ENCODE measurements at places on chromosomes 12 and 14.

- no peak for DNase-seq
Observed at GRCh38 chr14:90556012-90556477, 159.2 kb downstream of the CALM1 start.

- DNase-seq = no peak
Observed at GRCh38 chr12:66196806-66197205, 7.8 kb downstream of the IRAK3 start.

DNA sequence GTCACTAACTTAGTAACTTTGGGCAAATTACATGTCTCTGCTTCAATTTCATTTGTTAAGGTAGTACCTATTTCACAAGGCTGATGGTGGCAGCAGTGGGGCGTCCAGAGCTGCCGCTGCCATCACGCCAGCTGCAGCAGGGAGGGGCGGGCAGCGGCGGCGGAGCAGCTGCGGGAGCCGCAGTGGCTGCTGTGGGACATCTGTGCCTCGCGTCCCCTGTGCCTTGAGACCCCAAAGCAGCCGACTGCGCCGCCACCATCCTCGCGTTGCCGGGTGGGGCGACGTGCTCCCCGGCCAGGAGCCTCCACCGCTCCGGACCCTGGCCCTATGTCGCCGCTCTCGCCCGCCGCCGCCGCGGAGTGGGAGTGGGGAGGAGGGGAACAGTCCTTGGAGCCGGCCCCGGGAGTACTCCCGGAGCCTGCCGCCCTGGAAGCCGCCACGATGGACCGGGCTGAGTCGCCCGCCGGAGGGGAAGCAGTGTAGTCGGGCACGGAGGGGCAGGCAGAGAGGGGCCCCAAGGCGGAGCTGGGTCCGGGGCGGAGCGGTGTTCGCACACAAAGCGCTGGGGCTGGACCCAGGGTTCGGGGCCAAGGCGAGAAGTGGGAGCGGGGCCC lies 51.4 kb downstream of the A2M start:
- peak; percentile 42 for DNase-seq

GRCh38 chr12:104605685-104606084 lies 148.9 kb downstream of the CHST11 start:
- no peak for DNase-seq

- DNase-seq = no peak
Observed at GRCh38 chr12:93149229-93149628, 220.1 kb upstream of the EEA1 start.

- no peak for DNase-seq
Observed at GRCh38 chr14:20802341-20803084, at the start of gene RNASE1. RNASE1 (minus strand) TSS chr14:20802844; CDS start chr14:20802068, 776 bp downstream.

DNA sequence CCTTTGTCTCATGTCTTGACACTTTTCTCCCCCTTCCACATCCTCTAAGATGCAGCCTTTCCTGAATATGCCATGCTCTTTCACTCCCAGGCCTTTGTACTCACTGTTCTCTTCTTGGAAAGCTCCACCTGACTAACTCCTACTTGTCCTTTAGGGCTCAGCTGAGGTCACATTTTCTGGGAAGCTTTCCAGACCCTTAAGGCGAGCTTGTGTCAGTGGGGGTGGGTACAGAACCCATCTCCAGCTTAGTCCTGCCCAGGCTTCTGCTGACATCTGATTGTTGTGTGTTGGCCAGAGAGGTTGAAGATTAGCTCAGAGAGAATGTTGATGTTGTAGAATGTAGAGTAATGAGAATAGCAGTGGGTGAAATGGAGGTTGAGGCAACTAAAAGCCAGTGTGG lies 2.9 kb upstream of the TSFM start:
- no peak for DNase-seq

DNA sequence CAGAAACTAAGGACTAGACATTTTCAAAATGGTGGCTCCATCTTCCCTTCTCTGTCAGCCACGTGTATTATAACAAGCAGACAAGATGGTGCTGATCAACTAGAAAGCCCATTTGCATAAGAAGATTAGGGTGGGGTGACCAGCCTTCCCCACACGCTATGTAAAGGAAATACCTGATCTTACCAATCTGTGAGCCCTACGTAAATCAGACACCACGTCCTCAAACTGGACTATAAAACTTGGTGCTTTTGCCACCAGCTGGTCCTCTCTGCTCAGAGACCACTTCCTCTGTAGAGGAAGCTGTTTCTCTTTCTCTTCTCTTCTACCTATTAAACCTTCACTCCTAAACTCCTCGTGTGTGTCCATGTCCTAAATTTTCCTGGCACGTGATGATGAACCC lies 101.1 kb upstream of the PLEKHG7 start:
- no peak for DNase-seq

DNA sequence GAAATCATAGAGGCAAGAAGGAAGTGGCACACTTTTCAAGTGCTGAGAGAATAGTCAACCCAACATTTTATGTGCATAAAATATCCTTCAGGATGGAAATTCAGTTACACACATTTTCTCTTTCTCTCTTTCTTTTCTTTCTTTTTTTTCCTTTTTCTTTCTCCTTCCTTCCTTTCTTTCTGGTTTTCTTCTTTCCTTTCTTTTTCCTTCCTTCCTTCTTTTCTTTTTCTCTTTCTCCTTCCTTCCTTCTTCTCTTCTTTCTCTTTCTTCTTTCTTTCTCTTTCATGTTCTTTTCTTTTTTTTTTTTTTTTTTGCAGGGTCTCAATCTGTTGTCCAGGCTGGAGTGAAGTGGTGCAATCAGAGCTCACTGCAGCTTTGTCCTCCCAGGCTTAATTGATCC lies 38.7 kb upstream of the OR5AU1 start:
- no peak for DNase-seq

DNA sequence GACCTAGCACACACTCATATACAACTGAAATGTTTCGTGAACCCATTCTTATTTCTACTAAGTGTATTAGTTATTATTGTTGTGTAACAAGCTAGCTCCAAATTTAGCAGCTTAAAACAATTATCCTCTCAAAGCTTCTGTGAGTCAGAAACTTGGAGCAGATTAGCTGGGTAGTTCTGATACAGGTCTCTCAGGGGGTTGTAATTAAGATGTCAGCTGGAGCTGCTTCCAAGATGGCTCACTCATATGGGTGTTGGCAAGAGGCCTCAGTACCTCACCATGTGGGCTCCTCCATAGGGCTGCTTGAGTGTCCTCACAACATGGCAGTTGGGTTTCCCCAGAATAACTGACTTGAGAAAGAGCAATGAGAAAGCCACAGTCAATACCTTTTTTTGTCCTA lies 9.8 kb downstream of the GPR135 start:
- DNase-seq = no peak

GRCh38 chr12:100767371-100767770 lies 27.2 kb upstream of the ANO4 start:
- DNase-seq = no peak

Data from stimulated activated naive B cell treated with anti-CD40 and anti-IgM and Interleukin-4, amounts not matched to agents 10 μg/mL and 1 μg/mL and 100 μg/mL, for 72 hours (primary cell).